CD8-positive, alpha-beta memory T cell (primary cell): ENCODE measurements at places on chromosomes 6 and 20. TPM values are rescaled to one million over a fixed set of nuclear protein-coding genes. Genes with fewer than 3 reads are reported as not detected.

PAX1 gene
- not detected for polyA plus RNA-seq

TREML1 gene
- polyA plus RNA-seq = not detected

PSORS1C2 gene
- not detected for polyA plus RNA-seq

C20orf202 gene
- not detected for polyA plus RNA-seq

WFDC2 gene
- not detected for polyA plus RNA-seq

HLA-DMB gene
- 25.6 TPM for polyA plus RNA-seq

SLC22A23 gene
- polyA plus RNA-seq = 0.47 TPM

ETV7 gene
- 2.4 TPM for polyA plus RNA-seq

SNX9 gene
- polyA plus RNA-seq = 11.9 TPM

PXDC1 gene
- not detected for polyA plus RNA-seq

EXOC2 gene
- 41.5 TPM for polyA plus RNA-seq

SNX21 gene
- 3.4 TPM for polyA plus RNA-seq

SLC17A2 gene
- not detected for polyA plus RNA-seq

DOK5 gene
- not detected for polyA plus RNA-seq

PTGIS gene
- 0.15 TPM for polyA plus RNA-seq
